ENCODE measurements at places on chromosomes 13 and 19. TPM values are rescaled to one million over a fixed set of nuclear protein-coding genes. Genes with fewer than 3 reads are reported as not detected.

- no peak for DNase-seq
These were observed 3.0 kb upstream of the TGFBR3L start for GRCh38 chr19:7911508-7912143.

DNA sequence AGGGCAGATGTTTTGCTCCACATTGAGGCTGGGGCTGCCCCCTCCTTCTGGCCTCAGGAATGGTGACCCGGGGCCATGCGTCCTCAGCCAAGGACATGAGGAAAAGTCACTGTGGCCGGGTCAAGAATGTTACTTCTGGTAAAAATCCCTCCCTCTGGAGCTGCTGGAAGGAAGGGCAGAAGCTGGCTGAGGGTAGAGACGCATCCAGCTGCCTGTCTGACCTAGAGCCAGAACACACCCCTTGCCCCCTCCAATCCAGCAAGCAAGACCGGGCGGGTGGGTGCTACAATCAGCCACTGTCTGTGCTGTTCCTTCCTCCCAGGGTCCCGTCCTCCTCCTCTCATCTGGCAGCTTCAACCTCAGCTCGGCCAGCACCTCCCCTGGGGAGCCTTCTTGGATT is 59.0 kb downstream of the PTPRS start:
- peak; percentile 92 for DNase-seq

DNA sequence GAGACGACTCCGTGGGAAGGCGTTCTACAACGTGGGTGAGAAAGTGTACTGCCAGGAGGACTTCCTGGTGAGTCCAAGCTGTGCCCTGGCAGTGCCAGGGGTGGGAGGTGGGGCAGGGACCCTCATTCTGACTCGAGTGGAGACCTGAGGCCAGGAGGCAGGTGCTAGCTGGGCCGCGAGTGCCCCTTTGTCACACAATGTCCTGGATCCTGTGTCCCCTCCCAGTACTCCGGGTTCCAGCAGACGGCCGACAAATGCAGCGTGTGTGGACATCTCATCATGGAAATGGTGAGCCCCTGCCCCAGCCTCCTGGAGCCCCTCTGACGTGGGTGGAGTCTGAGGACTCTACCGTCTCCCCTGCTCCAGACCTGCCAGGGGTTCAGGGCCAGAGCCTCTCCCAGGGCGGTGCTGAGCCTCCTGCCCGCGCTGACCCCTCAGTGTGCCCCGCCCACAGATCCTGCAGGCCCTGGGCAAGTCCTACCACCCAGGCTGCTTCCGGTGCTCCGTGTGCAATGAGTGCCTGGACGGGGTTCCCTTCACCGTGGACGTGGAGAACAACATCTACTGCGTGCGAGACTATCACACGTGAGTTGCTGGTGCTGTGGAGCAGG is 11.6 kb downstream of the WTIP start:
- DNase-seq: no peak

- DNase-seq: no peak
These were observed 47.1 kb upstream of the MAP3K10 start for GRCh38 chr19:40144151-40144550.

GRCh38 chr13:41056194-41056593 is 5.1 kb upstream of the WBP4 start:
- DNase-seq: no peak

DNA sequence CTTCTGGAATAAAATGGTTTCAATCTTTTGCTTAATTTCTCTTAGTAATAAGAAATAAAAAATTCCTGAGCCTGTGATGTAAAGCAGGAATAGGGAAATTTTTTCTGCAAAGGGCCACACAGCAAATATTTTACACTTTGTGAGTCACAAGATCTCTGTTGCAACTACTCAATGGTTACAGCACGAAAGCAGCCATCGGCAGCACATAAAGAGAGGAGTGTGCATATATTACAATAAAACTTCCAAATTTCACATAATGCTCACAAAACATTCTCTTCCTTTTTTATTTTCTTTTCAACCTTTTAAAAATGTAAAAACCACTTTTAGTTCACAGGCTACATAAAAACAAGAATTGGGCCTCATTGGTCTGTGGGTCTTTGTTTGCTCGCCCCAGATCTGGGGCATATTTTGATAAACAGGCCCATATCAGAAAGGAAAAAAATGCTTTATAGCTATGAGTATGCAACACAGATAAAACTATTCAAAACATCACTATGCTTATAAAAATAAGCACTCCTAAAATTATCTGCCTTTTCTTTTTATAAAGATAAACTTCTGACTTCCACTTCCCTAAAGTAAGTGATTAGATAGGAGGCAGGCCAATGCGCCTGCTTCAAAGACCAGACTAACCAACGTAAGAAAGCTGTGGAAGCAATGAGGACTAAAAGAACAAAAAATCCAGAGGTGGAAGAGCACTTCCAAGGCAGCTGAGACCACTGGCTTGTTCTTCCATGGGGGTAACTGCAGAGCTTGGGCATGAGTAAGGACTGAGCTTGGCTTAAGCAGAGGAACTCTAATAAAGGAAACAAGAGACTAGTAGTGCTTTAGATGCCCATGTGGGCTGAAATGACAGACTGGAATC is 26.5 kb downstream of the MYCBP2 start:
- DNase-seq: no peak

DNA sequence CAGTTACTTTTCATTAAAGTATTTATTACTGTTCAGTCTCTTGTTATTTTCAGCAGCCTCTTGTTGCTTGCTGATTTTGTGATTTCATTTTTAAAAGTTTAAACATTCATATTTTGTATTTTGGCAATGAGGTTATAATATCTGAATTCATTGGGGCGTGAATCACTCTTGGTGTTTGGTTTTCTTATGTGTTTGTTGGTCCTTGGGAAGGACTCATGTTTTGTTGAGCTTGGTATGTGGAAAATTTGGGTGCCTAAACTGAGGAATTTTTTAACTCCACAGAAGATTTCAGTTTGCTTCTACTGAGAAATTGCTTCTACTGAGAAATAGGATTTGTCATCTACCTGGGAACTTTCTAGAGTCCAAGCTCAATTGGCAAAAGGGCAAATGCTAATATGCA is 38.2 kb downstream of the PDS5B start:
- no peak for DNase-seq

DNA sequence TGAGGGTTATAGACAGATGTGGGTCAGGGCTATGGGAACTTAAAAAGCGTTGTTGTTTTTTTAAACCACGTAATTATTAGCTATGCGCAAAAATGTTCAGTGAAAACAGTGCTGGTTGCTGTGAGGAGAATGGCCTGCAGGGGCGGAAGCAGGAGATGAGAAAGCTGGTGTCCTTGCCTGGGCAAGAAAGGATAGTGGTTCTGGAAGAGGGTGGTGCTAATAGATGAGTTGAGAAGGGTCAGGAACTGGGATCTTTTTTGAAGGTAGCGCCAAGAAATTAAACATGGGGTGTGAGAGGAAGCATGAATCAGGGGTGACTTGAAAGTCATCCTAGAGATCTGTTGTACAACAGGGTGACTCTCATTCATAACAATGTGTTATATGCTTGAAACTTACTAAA is 4.8 kb upstream of the SMG9 start:
- DNase-seq: no peak

- no peak for DNase-seq
These were observed 102.2 kb upstream of the EDNRB start for GRCh38 chr13:78020861-78021260.

DNA sequence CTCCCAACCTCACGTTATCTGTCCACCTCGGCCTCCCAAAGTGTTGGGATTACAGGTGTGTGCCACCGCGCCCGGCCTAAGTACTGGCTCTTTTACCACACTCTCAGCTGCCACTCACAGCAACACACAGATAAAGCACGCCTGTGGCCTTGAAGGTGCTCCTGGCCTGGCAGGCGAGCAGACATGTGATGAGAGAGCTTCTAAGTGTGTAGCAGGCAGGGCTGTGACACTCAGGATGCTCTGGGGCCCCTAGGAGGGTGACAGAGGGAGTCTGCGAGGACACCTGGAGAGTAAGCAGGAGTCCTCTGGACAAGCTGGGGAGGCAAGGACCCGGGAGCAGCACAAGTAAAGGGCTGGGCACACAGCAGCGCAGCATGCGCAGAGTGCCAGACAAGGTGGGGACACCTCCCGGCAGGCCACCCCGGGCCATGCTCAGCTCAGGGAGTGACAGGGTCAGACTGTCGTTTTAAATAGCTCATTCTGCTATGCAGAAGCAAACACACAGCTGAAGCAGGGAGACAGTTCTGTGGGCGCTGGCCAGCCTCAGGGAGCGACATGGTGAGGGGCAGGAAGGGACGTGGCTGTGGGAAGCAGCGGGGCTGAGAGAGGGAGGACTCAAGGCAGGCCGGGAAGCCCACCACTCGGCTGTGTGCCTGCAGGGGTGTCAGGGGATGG is 26.5 kb downstream of the MED26 start:
- DNase-seq: no peak

GRCh38 chr13:66803013-66803807 is 426.9 kb downstream of the PCDH9 start:
- no peak for DNase-seq

DNA sequence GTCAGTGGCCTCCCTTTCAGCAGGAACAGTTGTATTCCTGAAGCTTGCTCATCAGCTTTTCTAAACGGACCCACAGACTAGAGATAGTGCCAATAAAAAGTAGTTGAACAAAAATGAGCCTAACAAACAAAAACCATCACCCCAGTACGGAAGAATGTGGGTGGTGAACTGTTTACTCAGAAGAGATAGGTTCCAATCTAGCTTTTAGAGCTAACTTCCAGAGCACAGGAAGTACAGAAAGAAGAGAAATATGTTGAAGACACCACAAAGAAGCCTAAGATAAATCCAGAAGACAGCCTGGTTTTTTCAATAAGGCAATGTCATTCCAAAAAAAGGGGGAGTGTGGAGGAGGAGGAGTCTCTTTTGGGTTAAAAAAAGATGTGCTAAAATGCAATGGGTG is 2.8 kb upstream of the LMO7 start:
- no peak for DNase-seq

DNA sequence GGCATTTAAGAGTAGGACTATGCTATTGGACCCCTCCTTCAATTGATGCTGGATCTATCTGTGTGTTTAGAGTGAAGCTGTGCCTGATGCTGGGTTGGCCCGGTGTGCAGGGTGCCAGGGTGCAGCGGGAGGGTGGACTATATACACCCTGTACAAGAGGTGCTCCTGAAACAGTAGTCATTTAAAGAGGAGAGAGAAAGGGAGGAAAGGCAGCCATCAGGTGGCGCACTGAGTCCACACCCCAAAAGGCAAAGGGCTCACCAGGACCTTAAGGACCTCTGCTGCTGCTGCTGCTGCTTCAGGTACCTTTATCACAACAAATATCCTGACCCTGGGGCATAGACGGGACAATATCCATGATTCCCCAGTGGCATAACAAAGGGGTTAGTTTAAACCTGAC is 39.4 kb downstream of the ZNF136 start:
- DNase-seq: no peak

DNA sequence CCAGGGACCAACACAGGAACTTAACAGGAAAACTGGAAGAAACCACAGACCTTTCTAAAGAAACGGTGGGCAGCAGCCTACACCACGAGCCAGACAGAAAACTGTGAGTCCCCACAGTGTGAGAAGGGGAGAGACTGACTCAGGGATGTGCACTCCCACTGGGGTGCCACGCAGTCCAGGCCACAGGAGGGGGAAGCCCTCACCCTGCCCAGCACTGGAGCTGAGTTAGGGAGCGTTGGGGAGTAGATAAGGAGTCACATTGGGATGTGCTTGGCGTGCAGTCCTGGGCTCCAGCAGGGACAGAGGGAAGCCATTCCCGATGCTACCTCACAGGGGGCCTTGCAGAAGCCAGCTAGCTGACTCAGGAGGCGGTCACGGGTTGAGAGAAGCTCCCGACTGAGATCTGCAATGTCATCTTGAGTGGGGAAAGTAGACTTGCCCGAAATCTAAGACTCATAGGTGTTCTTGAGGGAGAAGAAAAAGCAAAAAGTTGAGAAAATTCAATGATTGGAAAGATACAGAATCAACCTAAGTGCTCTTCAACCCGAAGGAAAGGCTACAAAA is 17.3 kb downstream of the SIGLEC8 start:
- DNase-seq: no peak

- no peak for DNase-seq
These were observed 1321.5 kb downstream of the UQCRFS1 start for GRCh38 chr19:27891411-27891810.

- peak; percentile 79 for DNase-seq
These were observed 4.3 kb upstream of the C5AR1 start for GRCh38 chr19:47305309-47305751.

GRCh38 chr19:49850221-49850486 is 805 bp upstream of the PTOV1 start:
- no peak for DNase-seq

- DNase-seq: no peak
These were observed 5.0 kb upstream of the IGSF23 start for GRCh38 chr19:44608391-44608821.

GRCh38 chr13:44148159-44148914 is 225.3 kb upstream of the SERP2 start:
- DNase-seq: no peak

DNA sequence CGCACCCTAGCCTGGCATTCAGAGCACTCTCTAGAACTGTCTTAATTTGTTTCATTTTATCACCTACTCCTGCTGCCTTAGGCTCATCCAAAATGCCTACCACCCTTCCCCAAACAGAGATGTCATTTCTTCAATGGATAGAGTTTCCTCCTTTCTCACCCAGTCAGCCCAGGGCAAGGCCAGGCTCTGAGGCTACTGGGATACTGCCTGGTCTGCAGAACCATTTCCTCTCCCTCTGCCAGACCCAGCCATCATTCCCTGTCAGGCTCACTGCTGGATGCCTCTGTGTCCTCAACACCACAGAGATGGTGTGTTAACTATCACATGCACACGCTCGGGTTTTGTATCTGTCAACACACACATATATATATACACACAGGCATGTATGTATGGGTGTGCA is 47.2 kb downstream of the C13orf42 start:
- no peak for DNase-seq

GRCh38 chr19:55694241-55694655 is 19.2 kb downstream of the EPN1 start:
- no peak for DNase-seq

GRCh38 chr13:58302349-58302748 is 670.8 kb downstream of the PCDH17 start:
- no peak for DNase-seq

- no peak for DNase-seq
These were observed 9.7 kb upstream of the GIPC1 start for GRCh38 chr19:14505488-14506239.

- DNase-seq: no peak
These were observed 133.2 kb downstream of the FRY start for GRCh38 chr13:32164622-32165268.

GRCh38 chr13:45015300-45015699 is 26.0 kb downstream of the GPALPP1 start:
- DNase-seq: no peak

The FPR1 gene
- total RNA-seq: 4.4 TPM

The ZNF547 gene
- 2.4 TPM for total RNA-seq

The RXFP2 gene
- total RNA-seq: not detected

The SLC17A7 gene
- 0.67 TPM for total RNA-seq

The GFY gene
- not detected for total RNA-seq

The NKG7 gene
- total RNA-seq: 1.4 TPM

The NLRP7 gene
- total RNA-seq: not detected

The PGLYRP1 gene
- total RNA-seq: not detected

The C1QTNF9B gene
- total RNA-seq: 1.5 TPM

The LGALS7 gene
- total RNA-seq: not detected

The SLITRK5 gene
- total RNA-seq: 0.04 TPM

The ZNF723 gene
- total RNA-seq: not detected

The SLC46A3 gene
- total RNA-seq: 13.5 TPM
